ENCODE measurements at places on chromosomes 11 and 22.

DNA sequence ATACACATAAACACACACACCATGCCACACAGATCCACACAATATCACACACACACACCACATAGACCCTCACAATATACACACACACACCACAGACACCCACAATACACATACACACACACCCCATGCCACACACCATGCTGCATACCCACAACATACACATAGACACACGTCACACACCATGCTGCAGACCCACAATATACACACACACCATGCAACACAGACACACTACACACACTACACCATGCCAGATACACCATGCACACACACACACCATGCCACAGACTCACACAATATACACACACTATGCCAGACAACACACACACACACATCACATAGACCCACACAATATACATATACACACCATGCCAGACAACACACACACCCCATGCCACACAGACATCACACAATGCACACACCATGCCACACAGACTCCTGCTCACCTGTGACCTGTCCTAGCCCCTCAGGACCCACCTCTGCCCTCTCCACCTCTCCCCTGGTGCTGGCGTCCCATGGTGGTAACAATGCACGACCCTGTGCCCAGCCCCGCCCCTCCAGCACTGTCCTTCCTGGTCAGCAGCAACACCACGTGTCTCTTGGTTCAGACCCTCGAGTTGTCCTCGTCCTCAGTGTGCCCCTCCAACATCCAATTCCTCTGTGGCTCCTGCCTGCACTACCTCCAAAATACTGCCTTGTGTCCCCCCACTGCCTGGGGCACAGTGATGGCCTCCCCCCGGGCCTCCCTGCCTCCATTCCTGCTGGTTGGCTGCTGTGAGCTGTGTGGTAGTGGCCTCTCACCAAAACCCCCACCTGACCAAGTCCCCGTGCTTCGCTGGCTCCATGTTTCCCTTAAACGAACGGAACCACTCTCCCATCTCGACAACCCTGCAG, 23.7 kb upstream of the RFPL3 start:
- no peak for DNase-seq

GRCh38 chr11:107592813-107593212, 1.9 kb downstream of the ELMOD1 start:
- DNase-seq: peak; percentile 14

- no peak for DNase-seq
Measured at GRCh38 chr11:133081730-133082452, 450.4 kb downstream of the OPCML start.

DNA sequence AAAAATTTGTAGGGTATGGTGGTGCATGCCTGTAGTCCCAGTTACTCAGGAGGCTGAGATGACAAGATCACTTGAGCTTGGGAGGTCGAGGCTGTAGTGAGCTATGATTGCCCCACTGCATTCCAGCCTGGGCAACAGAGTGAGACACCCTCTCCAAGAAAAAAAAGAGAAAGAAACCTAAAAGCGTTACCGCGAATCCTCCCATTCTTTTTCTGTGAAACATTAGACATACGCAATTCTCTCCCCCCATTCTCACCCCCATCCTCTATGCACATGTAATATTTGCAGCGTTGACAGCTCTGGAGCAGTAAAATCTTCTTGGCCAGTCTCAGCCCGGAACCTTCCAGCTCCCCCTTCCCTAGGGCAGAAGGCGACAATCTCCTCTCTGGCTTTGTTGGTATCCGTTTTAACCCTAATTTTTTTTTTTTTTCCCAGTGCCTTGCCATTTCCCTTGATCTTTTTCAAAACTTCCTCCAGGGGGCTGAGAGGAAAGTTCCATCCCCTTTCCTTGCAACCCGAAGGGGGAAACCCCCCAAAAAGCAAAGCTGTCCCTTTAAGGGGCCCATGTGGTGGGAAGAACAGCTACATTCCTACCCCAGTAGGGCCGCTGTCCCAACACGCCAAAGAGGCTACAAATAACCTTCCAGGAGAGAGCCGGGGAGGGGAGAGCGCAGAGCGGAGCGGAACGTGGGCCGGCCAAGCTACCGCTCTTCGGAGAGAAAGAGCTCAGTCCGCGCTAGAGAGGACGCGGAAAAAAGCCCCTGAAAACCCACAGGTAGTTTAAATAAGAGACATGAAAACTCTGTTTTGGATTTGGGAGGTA, 1.9 kb downstream of the LRP4 start:
- peak; percentile 65 for DNase-seq

DNA sequence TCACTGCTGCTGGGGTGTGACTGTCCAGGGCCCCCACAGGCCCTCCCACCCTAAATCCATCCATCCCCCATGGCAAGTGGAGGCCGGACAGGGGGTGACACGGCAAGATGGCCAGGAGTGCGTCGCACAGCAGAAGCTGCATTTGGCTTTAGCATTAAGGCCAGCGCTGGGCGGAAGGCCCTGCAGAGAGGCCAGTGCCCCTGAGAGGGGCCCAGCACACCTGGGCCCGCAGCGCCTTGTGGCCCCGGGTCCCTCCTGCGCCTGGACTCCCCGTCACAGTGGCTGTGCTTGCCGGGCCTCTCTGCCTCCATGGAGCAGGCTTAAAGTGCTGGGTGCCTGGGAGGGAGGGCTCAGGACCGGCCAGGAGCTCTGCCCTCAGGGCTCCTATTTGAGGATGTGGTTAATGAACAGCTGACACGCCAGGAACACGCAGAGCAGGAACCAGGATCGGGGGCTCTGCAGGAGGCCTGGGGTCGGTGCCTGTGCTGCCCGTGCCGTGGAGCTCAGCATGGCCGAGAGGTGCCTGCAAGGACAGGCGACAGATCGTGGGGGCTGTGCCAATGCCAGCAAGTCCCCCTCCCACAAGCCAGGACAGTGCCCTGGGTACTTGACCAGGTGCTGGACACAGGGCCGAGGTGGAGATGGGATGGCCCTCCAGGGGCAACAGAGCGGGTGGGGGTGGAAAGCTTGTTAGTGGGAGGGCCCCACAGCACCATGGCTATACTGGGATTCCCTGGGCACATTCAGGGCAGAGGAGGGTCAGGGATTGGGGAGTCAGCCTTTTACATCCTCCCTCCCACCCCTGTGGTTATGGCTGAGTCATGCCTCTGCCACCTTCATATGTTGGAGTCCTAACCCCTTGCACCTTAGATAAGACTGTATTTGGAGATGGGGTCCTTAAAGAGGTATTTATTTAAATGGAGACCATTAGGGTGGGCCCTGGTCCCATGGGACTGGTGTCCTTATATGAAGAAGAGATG, 30.9 kb upstream of the CARS1 start:
- no peak for DNase-seq
